ENCODE measurements at places on chromosomes 6 and 20.
A peak's percentile ranks its signal among the peaks of the same experiment; 100 is the strongest.

DNA sequence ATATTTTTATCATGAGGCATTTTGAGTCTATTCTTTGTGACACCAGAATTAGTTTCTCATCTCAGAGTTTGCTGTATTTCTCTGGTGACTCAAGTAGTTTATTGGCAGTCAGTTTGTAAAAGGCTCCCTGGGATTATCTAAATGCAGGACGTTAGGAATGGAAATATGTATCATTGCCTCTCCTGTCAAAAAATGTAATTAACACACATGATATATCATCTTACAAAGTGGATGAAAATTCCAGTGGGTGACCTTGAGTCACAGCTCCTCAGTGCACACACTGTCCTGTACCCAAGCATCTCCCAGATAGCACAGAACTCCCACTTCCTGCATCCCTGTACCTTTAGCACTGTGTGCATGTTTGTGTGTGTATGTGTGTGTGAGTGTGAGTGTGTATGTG lies 258.6 kb downstream of the LAMA2 start:
- DNase-seq, result no peak

DNA sequence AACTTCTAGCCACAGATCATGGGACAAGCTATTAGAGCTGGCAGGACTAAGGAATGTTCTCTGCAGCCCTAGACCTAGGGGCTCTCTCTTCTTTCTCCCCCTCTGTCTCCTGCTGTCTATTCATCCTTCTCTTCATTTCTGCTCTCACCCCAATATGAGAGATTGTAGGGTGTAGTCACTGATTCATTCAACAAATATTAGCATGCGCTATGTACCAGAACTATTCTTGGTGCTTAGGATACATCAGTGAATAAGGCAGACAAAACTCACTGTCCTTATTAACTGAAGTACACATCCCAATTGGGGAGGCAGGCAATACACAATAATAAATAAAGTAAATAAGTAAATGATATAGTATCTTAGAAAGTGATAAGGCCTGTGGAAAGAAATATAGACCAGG lies 14.7 kb upstream of the SIRPB2 start:
- no peak for DNase-seq

- DNase-seq, result no peak
Observed at GRCh38 chr20:24350923-24351368, 118.5 kb upstream of the SYNDIG1 start.

GRCh38 chr6:108807928-108808327 lies 40.3 kb upstream of the ARMC2 start:
- no peak for DNase-seq

DNA sequence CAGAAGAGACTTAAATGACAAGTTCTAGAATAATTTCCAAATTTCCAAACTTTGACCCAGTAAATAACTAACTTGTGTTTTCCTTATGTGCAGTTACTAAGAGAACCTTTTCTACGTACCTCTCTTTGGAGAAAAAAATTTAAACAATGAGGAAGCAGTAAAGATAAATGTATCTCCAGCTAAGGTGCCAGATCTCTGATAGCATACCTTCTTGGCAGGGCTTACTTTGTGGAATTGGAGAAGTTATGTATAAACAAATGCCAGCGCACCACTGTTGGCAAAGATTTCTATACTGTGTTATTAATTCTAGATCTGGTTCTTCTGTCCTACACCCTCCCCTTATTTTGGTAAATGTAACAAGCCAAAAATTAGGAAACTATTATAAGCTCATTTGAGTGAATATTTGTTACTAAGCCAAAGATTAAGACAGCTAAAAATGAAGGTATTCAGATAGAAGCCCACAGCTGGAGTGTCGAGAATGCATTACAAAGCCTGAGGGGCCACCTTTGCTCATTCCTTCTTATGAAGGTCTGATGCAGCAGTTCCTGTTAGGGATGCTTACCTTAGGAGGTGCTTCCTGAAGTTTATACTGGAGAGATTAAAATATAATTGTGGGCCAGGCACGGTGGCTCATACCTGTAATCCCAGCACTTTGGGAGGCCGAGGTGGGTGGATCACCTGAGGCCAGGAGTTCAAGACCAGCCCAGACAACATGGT lies 373.1 kb upstream of the SOX4 start:
- DNase-seq, result no peak

DNA sequence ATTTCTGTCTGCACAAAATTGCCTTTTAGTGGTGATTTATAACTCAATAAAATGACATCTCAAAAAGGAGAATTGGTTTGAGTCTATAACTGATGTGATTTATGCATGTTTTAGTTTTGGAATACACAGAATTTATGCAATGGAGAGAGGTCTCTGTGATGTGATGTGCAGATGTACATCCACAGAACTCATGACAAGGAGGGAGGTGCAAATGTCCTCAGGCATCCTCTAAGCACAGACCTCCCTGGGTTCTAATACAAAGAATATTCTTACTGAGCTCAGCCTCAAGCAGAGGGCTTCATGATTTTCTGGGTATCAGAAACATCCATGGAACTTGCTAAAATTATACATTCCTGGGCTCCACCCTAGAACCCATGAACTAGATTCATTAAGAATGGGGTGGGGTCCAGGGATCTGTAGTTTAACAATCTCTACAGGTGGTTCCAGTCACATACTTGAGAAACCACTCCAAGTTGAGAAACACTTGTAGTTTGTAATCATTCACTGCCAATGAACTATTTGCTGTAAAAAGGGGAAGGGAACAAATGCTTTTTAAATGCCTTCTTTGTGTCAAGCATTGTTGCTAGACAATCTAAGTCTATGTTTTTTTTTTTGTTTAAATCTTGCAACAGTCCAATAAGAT lies 60.2 kb upstream of the NEDD9 start:
- DNase-seq, result no peak

- no peak for DNase-seq
Observed at GRCh38 chr6:111615916-111616612, 10.4 kb upstream of the TRAF3IP2 start.

DNA sequence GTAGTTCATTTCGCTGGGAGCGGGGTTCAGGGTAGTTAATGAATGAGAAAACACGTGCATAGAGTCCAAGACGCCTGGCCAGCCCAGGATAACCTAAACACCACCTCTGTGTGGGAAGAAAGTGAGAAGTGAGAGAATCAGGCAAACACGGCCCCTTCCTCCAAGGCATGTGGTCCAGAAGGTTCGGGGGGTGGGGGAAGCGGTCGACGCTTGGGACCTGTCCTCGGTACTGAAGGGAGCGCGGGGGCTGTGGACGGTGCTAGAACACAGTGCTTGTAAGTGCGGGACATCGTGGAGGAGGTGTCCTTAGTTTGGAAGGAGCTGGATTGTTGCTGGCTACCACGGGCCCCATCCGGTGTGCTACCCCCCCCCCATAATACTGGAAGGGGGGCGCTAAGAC lies 1.7 kb upstream of the VSTM2L start:
- DNase-seq, result no peak

DNA sequence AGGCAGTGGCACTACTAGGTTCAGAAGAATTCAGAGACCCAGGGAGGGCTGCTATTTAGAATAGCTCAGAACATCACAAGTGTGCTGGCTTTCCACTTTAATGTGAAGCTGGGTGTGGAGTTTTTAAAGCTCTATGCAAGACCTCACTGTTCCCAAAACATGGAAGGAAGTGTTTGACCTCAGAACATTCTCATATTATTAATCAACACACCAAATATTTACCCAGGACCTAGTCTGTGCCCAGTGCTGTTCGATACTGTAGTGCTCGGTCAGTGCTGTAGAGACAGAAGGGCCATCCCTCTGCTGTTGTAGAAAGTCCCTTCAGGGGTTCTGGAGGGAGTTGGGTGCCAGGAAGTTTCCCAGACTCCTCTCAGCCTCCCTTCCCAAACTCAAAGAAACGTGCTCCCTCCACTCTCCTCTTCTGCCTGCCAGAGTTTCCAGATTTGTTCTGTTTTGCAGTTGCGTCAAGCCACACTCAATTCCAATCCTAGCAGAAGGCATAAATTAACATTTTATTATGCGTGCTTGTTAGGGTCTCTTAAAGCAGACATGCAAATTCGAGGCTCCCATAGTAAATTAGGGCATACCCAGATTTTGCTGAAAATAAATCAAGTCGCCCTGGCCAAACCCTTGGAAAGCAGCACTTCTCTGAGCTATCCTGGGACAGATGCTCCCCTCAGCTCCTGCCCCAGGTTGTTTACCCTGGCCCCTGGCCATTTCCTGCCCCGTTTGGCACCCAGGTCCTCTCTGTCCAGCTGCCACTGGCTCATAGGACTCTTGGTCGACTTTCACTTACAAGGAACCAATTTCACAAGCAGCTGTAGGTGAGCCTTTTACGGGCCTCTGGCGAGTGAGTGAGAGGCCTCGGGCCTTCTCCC lies 248.6 kb downstream of the HIVEP2 start:
- DNase-seq, result no peak

GRCh38 chr20:54217762-54218161 lies 9.9 kb downstream of the PFDN4 start:
- no peak for DNase-seq

- peak; percentile 5 for DNase-seq
Observed at GRCh38 chr6:71246596-71246995, 42.0 kb upstream of the OGFRL1 start.

DNA sequence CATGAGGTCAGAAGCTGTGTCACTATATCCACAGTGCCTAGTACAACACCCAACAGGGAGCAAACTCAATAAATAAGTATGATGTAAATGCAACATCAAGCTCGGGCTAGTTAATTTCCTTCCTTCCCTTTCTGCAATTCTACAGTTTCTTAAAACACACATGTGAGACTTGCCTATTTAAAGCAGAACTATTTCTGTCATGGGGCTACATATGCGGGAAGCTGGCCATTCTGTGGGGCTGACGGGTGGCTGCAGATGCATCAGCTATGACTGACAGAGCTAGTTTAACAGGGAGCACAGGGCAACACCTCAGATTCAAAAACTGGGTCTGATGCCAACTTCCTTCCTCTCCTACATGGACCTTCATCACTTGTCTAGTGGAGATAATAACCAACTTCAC lies 118.1 kb upstream of the ENPP5 start:
- no peak for DNase-seq

DNA sequence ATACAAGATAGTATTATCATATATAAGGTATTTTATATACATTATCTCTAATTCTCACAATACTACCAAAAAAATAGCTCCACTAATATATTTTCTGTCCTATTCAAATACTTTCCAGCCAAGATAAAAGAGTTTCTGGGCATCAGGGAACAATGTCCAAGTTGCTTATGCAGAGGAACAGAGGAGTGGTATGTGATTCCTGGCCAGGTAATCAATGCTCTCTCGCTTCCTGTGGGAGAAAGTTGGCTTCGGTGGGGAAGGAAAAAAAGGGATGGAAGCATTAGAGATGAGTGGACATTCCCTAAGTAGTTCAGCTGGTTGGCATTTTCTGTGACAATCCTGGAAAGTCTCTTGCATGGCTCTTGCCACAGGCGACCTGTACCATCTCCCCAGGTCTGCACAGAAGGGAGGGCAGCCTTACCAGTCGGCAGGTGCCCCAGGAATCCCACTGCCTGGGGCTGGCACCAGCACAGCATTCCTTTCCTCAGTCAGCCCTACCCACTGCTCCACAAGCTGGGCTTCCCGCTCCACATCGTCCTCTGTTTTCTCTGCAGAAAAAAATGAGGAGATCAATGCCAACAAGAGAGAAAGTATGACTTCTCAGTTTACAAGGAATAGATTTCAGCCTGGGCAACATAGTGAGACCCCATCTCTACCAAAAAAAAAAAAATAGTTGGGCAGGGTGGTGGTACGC lies 78.5 kb upstream of the NUP153 start:
- DNase-seq, result no peak

DNA sequence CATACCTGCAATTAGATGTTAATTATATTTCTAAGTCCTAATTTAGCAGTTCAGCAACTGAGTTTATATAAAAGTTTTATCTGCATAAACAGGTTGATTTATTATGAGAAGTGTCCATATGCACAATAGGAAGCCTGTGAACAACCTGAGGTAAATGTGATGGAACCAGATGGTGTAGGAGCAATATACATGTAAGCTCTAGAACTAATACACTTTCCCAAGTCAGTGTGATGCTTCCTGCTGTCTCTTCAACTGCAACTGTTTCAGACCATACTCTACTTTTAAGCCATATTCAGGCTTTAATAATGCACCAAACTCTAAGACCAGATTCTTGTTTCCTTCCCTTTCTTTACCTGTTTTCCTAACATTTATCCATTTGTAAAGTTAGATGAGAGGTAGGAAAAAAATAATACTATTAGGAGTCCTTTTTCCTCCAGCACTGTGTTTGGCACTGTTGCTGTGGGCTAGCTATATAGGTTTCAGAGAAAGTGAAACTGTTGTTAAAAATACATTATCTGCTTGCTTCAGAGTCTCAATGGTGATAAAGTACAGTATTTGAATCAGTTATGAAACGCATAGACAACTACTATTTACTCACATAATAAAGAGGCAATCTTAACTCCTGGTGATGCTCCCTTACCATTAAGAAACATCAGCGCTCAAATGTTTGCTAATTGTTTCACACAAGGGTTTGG lies 1009.3 kb downstream of the GRIK2 start:
- DNase-seq, result no peak

DNA sequence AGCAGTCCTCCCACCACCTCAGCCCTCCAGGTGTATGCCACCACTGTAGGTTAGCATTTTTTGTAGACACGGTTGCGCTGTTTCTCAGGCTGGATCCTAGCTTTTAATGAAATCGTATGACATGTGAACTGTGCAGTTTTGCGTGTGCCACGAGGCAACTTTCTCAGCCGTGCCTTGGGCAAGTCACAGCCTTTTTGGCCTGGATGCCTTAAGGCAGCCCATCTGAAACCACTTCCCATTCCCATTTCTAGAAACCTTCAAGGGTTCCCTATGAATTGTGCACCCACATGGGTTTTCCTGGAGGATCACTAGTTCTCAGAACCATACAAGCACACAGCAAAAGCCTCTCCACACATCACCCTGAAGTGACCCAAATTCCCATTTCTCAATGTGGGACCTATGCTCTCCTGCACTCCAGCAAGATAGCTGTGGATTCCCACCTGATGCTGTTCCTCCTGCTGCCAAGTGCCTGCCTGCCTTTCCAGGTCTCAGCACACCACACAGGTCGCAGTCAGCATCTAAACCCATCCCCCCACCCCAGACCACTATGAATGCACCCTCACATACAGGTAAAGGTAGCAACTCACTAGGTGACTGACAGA lies 28.9 kb downstream of the SNX5 start:
- DNase-seq, result no peak

GRCh38 chr6:105831311-105832097 lies 254.6 kb upstream of the PRDM1 start:
- no peak for DNase-seq

DNA sequence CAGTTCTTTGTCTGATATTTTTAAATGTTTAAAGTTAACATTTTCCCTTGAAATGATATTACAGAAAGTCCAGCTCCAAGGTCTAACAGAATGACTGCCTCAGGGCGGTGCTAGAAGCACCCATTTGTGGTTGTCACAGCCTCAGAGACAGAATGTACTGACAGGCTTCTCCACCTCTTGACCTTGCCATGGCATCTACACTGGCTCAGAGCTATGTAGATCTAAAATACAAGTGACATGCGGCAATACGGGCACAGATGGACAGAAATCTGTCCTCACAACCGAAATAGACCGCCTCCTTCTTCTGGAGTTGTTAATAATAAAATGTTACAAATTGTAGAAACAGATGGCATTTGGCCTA lies 167.2 kb upstream of the THEMIS start:
- no peak for DNase-seq

GRCh38 chr6:30687659-30688431 lies 1.4 kb upstream of the PPP1R18 start:
- no peak for DNase-seq

Measured in AML-193 (cell line).